ENCODE measurements at places on chromosomes 3 and 15. TPM values are rescaled to one million over a fixed set of nuclear protein-coding genes. Genes with fewer than 3 reads are reported as not detected.
A peak's percentile ranks its signal among the peaks of the same experiment; 100 is the strongest.

DNA sequence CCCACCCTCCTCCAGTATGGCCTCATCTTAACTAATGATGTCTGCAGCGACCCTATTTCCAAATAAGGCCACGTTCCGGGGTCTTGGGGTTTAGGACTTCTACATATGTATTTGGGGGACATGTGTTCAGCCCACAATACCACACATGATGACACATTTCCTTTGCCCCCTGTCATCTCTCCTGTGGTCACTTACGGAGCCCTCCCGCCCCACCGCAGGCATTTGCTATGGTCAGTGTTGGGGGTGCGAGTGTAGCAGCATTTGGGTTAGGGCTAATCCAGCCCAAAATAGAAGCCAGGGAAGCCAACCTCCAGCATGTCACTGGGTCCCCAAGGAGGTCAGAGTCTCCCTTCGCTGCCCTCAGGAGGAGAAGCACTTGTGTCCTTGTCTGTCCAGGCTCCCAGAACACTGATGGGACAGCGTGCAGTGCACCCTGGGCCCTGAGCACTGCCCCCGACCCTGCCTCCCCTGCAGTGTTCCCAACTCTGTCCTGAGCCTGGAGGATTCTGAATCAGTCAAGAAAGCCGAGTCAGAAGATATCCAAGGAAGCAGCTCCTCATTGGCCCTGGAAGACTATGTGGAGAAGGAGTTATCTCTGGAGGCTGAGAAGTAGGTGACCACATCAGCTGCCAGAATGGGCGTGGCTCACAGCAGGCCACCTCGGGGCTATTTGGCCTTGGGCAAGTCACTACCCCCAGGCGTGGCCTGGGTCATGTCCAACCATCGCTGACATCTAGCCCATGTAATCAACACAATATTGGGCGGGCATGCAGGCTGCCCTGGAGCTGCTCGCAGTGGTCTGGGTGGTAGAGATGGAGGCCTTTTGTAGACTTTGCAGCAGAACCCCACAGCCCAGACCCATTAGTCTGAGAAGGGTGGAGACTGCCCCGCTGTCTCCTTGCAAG lies 46.9 kb upstream of the FGD5 start:
- no peak for DNase-seq
- no peaks in the 10 kb centered on the region for H3K27me3 ChIP-seq
- no peaks in the 10 kb centered on the region for H3K36me3 ChIP-seq
- H3K4me1 ChIP-seq, result no peaks in the 10 kb centered on the region
- H3K27ac ChIP-seq, result no peak overlapping the region

DNA sequence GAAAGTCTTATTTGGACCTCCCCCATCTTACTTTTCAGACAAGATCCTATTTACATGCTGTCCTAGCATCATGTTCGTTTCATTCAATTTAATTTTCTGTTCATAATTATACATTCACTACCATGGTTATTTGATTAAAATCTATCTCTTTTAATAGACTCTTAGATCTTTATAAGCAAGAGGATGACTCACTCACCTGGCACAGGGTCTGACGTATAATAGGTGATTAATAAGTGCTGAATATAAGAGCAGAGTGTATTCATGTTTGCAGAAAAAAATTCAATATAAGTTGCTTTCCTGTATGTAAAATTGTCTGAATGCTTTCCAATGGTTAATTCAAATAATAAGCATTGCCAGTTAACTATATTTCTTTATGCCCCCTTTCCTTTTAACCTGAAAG lies 165.5 kb upstream of the CBLB start:
- no peaks in the 10 kb centered on the region for H3K36me3 ChIP-seq
- no peaks in the 10 kb centered on the region for H3K4me1 ChIP-seq
- no peaks in the 10 kb centered on the region for H3K27me3 ChIP-seq
- no peak overlapping the region for H3K4me3 ChIP-seq

- H3K4me1 ChIP-seq, result peaks cover 28% of the 10 kb centered on the region
- H3K4me3 ChIP-seq, result no peak overlapping the region
- H3K27ac ChIP-seq, result peak overlapping the region; percentile 11
- DNase-seq, result no peak
Observed at GRCh38 chr3:183182732-183183610, 20.4 kb upstream of the LAMP3 start.

DNA sequence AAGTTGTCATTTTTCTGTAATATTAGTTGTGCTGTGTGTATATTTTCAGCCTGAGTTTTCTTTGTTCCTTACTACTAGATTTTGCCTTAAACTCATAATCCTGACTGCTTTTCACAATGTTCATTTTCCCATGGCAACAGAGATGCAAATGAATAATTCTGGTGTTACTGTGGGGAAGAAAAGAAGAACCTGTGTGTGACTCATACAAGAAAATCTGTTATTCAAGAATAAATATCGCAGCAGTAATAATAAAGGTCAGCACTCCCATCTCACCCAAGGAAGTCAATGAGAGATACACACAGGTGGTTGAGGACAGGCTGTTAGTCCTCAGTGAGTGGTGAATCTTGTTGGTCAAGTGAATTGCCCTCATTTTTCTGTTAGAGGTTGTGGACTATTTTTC lies 656.6 kb upstream of the NAALADL2 start:
- no peaks in the 10 kb centered on the region for H3K4me1 ChIP-seq
- no peaks in the 10 kb centered on the region for H3K36me3 ChIP-seq
- no peak overlapping the region for H3K27ac ChIP-seq
- no peaks in the 10 kb centered on the region for H3K27me3 ChIP-seq

- peaks cover 6% of the 10 kb centered on the region for H3K27me3 ChIP-seq
- H3K27ac ChIP-seq, result peak overlapping the region; percentile 32
- H3K4me3 ChIP-seq, result peak overlapping the region; percentile 75
- no peaks in the 10 kb centered on the region for H3K36me3 ChIP-seq
- peak; percentile 7 for DNase-seq
- H3K4me1 ChIP-seq, result peaks cover 9% of the 10 kb centered on the region
Observed at GRCh38 chr3:107928084-107928445, 162.8 kb downstream of the CD47 start.

DNA sequence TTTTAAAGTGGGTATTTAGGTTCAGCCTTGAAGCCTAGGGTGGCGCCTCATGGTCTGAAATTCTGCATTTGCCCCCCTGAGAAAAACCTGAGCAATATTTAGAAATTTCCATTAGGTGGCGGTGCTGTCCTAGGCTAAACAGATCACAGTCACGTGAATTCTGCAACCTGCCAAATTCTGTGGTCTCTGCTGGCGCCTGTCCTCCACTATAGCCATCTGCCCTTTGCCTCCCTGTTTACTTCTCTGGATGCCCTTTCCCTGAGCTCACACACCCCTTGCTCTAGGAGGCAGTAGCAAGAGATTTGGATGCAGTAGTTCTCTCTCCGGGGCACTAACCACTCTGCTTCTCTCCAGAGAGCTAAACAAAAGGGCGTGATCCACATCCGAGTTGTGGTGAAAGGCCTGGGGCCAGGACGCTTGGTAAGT lies 9.1 kb downstream of the MRPS11 start:
- H3K4me1 ChIP-seq, result peaks cover 6% of the 10 kb centered on the region
- H3K36me3 ChIP-seq, result peaks cover 16% of the 10 kb centered on the region
- no peaks in the 10 kb centered on the region for H3K27me3 ChIP-seq
- no peak overlapping the region for H3K27ac ChIP-seq
- no peak overlapping the region for H3K4me3 ChIP-seq

DNA sequence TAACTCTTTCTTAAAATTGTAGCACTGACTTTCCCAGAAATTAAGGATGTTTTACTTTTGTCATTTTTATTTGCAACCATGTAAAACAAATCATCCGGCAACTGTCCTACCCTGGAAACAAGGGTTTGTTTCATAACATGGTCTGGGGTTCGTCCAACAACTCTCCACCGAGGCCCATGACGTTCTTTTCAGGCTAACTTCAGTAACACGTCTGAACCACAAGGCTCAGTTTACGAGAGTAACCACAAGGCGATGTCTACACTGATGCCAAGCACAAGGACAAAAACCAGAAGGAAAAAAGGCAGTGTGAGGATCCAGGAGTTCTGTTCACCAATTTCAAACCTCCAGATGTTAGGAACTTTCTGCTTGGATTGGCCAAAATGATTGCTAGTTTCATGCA lies 546.1 kb downstream of the NTRK3 start:
- H3K36me3 ChIP-seq, result no peaks in the 10 kb centered on the region
- no peaks in the 10 kb centered on the region for H3K4me1 ChIP-seq
- H3K27ac ChIP-seq, result no peak overlapping the region

DNA sequence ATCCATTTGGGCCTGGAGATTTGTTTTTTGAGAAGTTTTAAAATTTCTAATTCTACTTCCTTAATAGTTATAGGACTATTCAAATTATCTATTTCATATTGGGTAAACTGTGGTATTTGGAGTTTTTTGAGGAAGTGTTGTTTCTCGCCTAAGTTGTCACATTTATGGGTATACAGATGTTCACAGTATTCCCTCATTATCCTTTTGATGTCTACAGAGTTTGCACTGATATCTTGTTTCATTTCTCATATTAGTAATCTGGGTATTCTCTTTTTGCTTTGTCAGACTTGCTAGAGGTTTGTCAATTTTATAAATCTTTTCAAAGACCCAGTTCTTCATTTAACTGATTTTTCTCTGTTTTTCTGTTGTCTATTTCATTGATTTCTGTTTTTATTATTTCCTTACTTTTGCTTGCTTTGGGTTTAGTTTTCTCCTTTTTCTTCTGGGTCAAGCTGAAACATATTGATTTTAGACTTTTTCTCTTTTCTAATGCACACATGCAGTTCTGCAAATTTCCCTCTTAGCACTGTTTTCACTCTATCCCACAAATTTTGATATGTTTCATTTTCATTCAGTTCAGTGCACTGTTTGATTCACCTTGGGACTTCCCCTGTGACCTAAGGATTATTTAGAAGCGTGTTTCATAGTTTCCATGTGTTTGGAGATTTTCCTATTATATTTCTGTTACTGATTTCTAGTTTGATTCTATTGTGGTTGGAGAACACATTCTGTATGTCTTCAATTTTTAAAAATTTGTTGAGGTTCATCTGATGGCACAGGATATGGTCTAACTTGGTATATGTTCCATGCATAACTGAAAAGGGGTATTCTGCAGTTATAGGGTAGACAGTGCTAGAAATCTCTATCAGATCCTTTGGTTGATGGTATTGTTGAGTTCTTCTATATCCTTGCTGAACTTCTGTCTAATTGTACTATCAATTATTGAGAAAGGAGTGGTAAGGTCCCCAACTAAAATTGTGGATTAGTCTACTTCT lies 79.6 kb downstream of the SUMF1 start:
- peaks cover 35% of the 10 kb centered on the region for H3K4me1 ChIP-seq
- no peaks in the 10 kb centered on the region for H3K27me3 ChIP-seq
- H3K27ac ChIP-seq, result peak overlapping the region; percentile 66
- H3K36me3 ChIP-seq, result peaks cover 14% of the 10 kb centered on the region
- no peak for DNase-seq

- no peak overlapping the region for H3K27ac ChIP-seq
- no peak for DNase-seq
- H3K36me3 ChIP-seq, result no peaks in the 10 kb centered on the region
- no peaks in the 10 kb centered on the region for H3K4me1 ChIP-seq
Observed at GRCh38 chr15:40918146-40918798, 10.9 kb upstream of the DLL4 start.

GRCh38 chr3:180284331-180285110 lies 247.8 kb upstream of the PEX5L start:
- H3K27me3 ChIP-seq, result no peaks in the 10 kb centered on the region
- H3K4me3 ChIP-seq, result no peak overlapping the region
- H3K27ac ChIP-seq, result no peak overlapping the region
- no peaks in the 10 kb centered on the region for H3K36me3 ChIP-seq
- no peak for DNase-seq

GRCh38 chr15:88482263-88482662 lies 14.8 kb downstream of the MRPS11 start:
- H3K4me3 ChIP-seq, result no peak overlapping the region
- H3K27me3 ChIP-seq, result no peaks in the 10 kb centered on the region
- no peak for DNase-seq
- no peak overlapping the region for H3K27ac ChIP-seq
- peaks cover 2% of the 10 kb centered on the region for H3K36me3 ChIP-seq

- peaks cover 4% of the 10 kb centered on the region for H3K4me1 ChIP-seq
- DNase-seq, result no peak
- H3K27ac ChIP-seq, result peak overlapping the region; percentile 2
Observed at GRCh38 chr3:12578742-12579141, 21.9 kb downstream of the MKRN2 start.

DNA sequence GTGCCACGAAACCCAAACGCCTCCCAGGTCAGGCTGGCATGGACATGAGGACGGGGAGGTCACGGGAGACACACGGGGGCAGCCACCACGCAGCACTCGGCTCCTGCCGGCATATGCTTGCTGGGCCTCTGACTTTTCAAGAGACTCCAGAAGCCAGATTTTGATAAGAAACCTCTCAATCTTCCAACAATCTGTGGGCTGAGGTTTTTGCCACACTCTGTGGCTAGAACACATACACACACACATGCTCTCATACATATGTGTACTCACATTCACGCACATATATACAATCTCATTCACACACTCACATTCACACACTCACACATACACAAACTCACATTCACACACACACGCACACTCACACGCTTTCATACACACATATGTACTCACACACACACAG lies 86.7 kb upstream of the LINGO1 start:
- no peak for DNase-seq
- no peaks in the 10 kb centered on the region for H3K4me1 ChIP-seq
- peaks cover 5% of the 10 kb centered on the region for H3K27me3 ChIP-seq
- no peaks in the 10 kb centered on the region for H3K36me3 ChIP-seq

- peaks cover 33% of the 10 kb centered on the region for H3K27me3 ChIP-seq
- H3K27ac ChIP-seq, result no peak overlapping the region
- no peaks in the 10 kb centered on the region for H3K36me3 ChIP-seq
- H3K4me1 ChIP-seq, result peaks cover 8% of the 10 kb centered on the region
Observed at GRCh38 chr3:14806641-14807263, 12.0 kb upstream of the FGD5 start.

LRRC15 gene
- not detected for total RNA-seq

RETNLB gene
- total RNA-seq, result not detected

TIMMDC1 gene
- 105 TPM for total RNA-seq

SEMA6D gene
- total RNA-seq, result not detected

SLC2A2 gene
- total RNA-seq, result not detected

NCBP2 gene
- 107 TPM for total RNA-seq

Data from activated CD8-positive, alpha-beta T cell treated with anti-CD3 and anti-CD28 coated beads for 36 hours (primary cell).